Activated effector memory CD4-positive, alpha-beta T cell treated with Interleukin-2 at 50 U/mL for 16 hours (primary cell): ENCODE measurements at places on chromosomes 6 and 20.

DNA sequence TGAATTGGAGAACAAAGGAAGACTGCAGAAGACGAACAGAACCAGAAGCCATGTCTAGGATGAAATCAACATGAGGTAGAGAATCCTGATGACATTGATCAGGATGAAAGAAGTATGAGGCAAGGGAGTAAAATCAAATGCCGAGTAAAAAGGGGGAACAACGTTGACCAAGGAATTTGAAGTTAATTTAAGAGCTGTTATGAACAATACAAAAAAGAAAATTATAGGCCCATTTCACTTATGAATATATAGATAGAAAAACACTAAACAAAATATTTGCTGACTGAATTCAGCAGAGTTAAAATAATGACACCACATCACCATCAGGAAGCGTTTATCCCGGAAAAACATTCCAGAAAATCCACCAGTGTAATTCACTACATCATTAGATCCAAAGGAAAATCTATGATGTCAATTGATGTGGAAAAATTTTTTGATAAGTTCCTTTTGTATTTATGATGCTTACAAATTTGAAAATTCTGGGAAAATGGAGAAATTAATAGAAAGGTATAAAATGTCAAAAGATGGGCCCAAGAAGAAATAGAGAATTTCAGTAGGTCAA, 8.1 kb upstream of the CCN5 start:
- DNase-seq = no peak

GRCh38 chr6:167428664-167429333, 103.9 kb downstream of the TTLL2 start:
- DNase-seq = no peak

DNA sequence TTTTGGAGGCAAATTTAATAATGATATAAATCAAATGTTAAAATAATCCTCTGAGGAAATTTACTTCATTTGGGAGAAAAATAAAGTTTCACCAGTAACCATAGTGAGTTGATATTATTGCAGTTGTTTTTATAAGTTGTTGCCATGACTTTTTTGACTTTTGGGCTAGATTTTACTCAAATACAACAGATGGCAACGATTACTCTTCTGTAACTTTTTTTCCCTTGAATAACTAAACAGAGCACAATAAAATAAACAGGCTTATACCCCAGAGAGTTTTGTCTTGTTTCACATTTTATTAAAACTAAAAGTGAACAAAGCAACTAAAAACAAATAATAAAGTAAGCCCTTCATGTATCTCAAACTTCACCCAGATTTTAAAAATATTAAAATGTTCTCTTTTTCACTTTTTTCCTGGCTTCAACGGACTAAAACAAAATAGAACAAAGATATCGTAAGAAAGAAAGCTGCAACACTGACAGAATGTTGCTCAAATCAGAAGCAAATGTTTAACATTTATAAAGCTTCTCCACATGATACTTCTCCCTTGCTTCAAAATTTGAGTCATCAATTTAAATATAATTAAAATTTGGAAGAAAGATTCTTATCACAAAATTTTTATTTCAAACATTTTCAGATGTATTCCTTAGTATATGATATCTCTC, 42.5 kb upstream of the BMP5 start:
- DNase-seq = no peak

DNA sequence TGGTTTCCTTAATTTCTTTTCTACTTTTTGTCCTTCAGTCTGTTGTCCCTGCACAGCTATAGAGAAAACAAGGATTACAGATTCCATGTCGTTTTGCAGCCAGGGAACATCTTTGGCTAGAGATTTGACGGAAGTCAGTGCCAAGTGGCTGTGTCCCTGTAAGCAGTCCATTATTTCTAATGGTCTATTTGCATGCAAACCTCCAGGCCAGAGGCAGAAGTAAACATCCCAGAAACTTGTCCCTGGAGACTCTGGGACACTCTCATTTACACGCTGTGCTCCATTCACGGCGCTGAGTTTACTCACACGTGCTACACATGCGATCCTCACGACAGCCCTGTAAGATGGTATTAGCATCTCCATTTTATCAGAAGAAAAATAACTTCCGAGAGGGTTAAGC, 355.5 kb downstream of the PRKN start:
- DNase-seq = no peak

- no peak for DNase-seq
Measured at GRCh38 chr20:362271-363254, 15.7 kb downstream of the NRSN2 start.

- no peak for DNase-seq
Measured at GRCh38 chr6:160260367-160260766, 1.7 kb upstream of the SLC22A2 start.

DNA sequence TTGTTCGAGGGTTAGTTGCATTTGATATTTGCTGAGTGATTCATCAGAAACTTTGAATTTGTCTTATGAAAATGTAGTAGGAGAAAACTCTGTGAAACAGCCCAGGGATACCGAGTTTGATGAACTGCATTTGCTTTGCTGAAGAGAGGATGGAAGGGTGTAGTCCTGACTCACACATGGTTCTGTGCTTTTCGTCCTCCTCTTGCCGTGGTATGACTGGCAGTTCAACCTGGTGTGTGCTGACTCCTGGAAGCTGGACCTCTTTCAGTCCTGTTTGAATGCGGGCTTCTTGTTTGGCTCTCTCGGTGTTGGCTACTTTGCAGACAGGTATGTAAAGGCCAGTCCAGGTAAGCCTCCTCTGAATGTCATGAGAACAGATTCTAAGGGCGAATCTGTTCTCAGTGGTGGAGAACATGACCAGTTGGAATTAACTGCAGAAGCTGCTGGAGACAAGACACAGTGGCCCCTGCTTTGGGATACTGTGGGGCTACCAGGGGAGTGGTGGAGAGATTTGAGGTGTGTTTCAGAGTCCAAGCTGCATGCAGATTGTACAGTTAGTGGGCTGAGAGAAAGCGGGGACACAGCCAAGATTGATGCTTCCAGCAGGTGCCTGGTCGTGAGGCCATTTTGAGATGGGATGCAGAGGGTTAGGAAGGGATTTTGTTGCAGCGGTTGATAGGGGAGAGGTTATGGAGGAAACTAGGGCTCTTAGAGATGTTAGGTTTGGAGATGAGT, 8.4 kb downstream of the SLC22A1 start:
- DNase-seq = no peak

GRCh38 chr20:5524896-5525295, 208.1 kb upstream of the PROKR2 start:
- no peak for DNase-seq

- DNase-seq = no peak
Measured at GRCh38 chr20:63106108-63106764, 99.5 kb upstream of the BHLHE23 start.

DNA sequence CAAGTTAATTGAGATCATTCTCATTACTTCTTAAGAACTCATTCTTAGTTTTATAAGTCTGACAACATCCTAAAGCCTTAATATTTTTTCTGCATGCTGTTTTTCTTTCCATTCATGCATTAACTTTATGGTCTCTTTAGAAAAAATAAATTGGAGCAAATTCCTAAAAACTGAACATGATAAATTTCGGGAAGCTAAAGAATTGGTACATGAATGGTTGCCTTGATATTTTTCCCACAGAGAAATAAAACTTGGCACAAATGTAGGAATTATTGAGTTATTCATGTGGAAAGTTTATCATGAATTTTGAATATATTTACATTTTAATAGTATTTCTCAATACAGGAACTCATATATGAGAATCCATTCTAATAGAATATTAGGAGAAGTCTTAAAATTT, 115.9 kb downstream of the BMP5 start:
- DNase-seq = no peak

DNA sequence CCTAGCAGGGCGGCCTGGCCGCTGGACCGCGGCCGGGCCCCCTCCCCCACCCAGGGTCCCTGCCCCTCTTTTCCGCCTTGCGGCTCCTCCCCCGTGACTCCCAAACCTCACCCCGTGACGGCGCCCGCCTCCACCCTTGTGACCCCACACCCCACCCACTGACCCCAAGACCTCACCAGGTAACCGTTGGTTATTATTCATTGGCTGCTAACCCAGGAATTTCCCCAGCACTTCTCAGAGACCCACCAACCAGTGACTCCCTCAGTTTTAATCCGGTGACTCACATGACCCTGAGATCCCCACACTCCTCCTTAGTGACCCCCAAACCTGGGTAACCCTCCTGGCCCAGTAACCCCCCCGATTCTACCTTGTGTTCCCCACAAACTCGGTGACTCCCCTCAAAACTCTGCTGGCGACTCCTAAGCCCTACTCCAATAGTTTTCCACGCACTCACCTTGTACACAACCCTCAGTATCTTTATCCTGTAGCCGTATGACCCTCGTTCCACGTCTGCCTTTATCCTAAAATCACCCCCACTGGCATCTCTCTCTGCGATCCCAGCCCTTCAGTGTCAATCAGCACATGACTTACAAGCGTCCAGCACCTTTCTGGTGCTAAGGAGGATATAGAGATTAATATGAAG, 534 bp downstream of the ZNF76 start:
- peak; percentile 55 for DNase-seq

- no peak for DNase-seq
Measured at GRCh38 chr20:62606016-62606415, 36.3 kb upstream of the SLCO4A1 start.

- no peak for DNase-seq
Measured at GRCh38 chr6:161105408-161105807, 113.8 kb downstream of the MAP3K4 start.

GRCh38 chr6:7939184-7939863, 28.7 kb upstream of the TXNDC5 start:
- no peak for DNase-seq

GRCh38 chr6:125748406-125749172, 843 bp upstream of the HEY2 start:
- DNase-seq = no peak

DNA sequence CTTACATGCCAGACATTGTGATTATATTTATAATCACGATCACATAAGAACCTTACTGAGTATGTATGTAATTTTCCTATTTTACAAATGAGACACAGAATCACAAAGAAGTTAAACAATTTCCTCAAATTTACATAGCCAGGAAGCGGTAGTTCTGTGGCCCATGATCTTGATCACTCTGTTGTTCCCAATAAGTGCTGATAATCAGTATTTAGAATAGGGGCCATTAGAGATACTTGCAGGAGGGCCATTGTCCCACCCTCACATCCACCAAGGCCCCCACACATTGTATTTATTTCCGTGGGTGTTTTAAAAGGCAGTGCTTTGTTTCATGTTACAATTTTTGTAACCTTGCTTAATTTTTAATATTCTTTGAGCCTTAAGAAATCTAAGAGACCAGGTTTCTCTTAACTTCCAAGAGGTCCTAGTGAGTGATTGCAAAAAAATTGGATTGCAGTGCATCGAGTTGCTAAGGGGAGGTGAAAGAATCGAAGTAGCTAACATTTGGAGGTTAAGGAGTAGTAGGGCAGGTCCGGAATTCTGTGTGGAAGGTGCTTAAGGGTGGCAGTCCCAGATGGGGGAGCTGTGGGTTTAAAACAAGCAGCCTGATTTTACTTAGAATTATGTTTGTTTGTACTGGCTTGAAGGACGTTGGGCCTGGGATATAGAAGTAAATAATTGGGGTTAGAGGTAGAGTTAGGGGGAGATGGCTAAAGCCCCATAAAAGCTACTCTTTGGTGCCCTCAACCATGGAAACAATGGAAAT, 339.4 kb downstream of the CDKAL1 start:
- DNase-seq = no peak
